ENCODE measurements at places on chromosomes 5 and 9.

- DNase-seq, result no peak
Measured at GRCh38 chr9:110799396-110799795, 130.8 kb downstream of the MUSK start.

GRCh38 chr9:134694368-134694665 is 52.7 kb downstream of the COL5A1 start:
- DNase-seq, result no peak

GRCh38 chr5:125006011-125006685 is 259.7 kb upstream of the ZNF608 start:
- no peak for DNase-seq

GRCh38 chr5:52798938-52799337 is 11.2 kb downstream of the ITGA1 start:
- no peak for DNase-seq

DNA sequence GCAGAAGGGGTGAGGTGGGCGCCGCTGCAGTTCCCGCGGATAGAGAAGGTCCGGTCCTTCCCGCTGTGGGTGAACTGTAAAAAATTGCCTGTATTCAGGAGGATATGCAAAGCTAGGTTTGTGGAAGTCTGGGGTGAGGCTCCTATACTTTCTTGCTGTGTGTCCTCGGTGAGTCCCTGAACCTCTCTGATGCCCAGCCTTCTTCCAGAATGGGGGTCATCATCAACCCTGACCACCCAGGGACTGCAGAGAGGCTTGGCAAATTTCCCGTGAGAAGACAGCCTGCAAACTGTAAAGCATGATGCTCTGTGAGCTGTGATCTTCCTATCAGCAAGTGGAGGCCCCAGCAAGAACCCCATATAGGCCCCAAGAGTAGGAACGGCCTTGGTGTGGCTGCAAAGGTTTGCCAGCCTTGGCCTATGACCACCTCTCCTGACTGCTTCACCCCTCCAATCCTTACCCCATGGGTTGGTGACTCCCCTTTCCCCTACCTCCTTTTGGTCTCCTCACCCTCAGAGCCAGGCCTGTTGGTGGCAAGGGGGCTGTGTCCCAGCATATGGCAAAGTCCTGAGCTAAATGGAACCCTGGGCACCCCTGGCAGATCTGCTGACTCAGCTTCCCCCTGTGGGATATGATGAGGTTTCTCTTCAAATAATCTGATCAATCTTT is 760 bp downstream of the ALDH1B1 start:
- no peak for DNase-seq

- DNase-seq, result no peak
Measured at GRCh38 chr5:136458481-136458880, 93.1 kb upstream of the TRPC7 start.

GRCh38 chr5:125117566-125117965 is 371.1 kb upstream of the ZNF608 start:
- DNase-seq, result no peak

DNA sequence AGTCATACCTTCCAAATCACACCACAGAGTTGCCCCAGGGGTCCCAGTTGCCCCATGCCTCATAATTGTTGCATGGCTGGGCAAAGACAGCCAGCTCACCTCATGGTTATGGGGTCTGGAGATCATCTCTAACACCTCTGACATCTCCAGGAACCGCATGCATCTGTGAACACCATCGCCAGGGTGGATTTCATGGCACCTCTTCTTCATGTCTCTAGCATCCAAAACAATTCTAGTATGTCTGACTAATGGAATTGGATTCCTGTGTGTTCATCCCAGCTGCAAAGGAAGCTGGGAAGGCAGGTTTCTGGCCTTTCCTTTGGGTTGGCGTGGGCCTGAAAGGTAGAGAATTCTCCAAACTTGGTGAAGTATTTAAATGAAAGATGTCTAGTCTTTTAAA is 122.3 kb upstream of the ABCA1 start:
- no peak for DNase-seq

GRCh38 chr5:80565330-80565729 is 4.8 kb downstream of the ANKRD34B start:
- DNase-seq, result no peak

GRCh38 chr5:116709082-116709481 is 134.5 kb upstream of the SEMA6A start:
- DNase-seq, result no peak

DNA sequence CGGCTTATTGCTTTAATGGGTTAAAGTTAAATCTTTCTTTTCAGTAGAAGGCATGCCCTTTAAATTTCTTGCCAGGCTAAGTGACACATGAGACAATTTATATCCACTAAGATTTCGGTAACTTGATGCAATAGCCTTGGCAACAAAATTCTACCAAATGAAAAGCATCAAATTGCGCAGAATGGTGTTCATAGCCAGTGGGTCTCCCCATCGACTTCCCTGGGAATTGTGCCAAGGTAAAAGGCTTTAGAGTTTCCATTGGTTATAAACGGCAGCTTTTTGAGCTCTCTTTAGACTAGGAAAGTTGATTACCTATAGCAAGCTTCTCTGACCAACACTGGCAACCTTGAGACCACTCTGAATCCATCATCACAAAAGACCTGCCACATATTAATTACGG is 358.4 kb downstream of the ARRDC3 start:
- no peak for DNase-seq

DNA sequence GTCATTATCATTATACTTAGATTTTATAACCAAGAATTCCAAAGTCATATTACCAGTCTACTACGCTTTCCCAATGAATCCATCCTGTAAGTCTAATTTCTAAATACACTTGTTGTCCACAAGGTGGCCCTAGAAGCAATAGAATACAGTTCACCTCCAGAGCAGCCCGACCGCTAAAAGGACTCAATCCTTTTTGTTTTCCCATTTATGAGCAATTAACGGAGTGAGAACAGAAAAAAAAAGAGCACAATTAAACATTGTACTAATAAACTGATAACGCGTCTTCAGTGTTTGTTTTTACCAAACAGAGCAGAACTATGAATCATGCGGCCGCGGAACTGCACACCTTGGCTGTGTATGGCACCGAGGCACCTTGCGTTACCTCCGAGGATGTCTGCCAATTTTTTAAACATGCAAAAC is 160.7 kb upstream of the DAPK1 start:
- no peak for DNase-seq

DNA sequence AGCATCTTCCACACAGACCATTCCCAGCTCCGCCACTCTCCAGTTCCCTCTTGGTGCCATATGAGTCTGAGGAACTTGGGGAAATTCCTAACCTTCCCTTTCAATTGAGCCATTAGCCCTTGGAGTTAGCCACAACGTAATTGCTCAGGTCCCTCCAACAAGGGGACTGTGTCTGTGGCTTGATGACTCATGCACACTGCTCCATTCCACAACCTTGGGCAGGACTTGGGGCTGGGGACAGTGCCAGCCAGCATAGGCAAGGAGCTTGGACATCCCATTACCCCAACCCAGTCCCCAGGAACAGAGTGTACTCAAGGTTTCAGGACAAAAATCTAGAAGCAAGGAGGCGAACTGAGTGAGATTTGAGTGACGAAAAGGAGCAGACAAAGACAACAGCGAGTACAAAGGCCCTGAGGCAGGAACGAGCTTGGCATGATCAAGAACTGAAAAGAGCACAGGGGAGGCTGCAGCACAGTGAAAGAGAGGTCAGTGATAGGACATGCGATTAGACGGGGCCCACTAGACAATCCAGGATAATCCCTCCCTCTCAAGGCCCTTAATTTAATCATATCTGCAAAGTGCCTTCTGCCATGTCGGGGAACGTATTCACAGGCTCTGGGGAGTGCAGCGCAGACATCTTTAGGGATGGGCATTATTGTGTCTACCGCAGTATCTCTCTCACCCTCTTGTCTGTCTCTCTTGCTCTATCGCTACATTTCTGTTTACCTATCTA is 16.0 kb upstream of the JADE2 start:
- DNase-seq, result no peak

DNA sequence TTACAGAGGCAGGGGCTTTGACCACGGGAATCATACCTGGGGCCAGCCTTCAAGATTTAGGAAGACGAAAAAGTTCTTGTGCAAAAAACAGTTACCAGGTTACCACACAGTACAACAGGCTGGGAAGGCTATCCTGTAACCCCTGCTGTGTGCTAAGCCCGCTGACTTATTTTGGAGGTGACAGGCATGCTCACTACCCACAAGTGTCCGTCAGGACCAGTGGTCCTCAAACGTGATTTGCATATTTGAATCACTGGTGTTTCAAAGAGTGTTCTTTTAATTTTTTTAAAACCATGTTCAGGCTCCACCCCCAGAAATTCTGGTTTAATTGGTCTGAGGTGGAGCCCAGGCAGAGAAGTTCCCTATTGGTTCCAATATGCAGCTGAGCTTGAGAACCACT is 146.6 kb downstream of the TTLL11 start:
- no peak for DNase-seq

- DNase-seq, result no peak
Measured at GRCh38 chr5:14204785-14205321, 61.7 kb downstream of the TRIO start.

GRCh38 chr5:92329759-92330158 is 946.6 kb upstream of the ARRDC3 start:
- no peak for DNase-seq

GRCh38 chr9:129487658-129488483 is 133.0 kb downstream of the C9orf50 start:
- no peak for DNase-seq

- DNase-seq, result no peak
Measured at GRCh38 chr9:35324966-35325365, 163.2 kb downstream of the UNC13B start.

GRCh38 chr5:59744531-59744992 is 149.0 kb downstream of the PDE4D start:
- no peak for DNase-seq

- DNase-seq, result no peak
Measured at GRCh38 chr9:2138646-2139045, 123.5 kb downstream of the SMARCA2 start.

GRCh38 chr5:95718203-95718602 is 12.9 kb upstream of the RHOBTB3 start:
- no peak for DNase-seq

DNA sequence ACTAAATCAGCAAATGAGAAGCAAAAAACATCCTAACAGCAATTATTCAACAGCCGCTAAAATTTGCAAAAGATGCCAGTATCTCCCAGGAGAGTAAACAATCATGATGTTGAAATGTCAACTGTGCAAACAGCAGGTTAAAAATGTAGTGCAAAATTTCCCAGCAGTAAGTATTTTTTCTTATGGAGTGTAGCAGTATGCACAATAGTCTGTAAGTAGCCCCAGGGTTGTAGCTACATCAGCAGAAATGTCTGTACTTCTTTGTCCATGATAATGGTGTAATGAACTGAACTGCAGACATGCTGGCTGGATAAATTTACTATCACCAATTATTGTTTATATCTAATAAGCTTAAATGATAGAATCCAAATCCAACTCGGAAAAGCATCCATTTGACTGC is 31.4 kb downstream of the GRIN3A start:
- DNase-seq, result no peak

GRCh38 chr9:100466171-100466828 is 6.6 kb upstream of the TMEFF1 start:
- DNase-seq, result no peak

DNA sequence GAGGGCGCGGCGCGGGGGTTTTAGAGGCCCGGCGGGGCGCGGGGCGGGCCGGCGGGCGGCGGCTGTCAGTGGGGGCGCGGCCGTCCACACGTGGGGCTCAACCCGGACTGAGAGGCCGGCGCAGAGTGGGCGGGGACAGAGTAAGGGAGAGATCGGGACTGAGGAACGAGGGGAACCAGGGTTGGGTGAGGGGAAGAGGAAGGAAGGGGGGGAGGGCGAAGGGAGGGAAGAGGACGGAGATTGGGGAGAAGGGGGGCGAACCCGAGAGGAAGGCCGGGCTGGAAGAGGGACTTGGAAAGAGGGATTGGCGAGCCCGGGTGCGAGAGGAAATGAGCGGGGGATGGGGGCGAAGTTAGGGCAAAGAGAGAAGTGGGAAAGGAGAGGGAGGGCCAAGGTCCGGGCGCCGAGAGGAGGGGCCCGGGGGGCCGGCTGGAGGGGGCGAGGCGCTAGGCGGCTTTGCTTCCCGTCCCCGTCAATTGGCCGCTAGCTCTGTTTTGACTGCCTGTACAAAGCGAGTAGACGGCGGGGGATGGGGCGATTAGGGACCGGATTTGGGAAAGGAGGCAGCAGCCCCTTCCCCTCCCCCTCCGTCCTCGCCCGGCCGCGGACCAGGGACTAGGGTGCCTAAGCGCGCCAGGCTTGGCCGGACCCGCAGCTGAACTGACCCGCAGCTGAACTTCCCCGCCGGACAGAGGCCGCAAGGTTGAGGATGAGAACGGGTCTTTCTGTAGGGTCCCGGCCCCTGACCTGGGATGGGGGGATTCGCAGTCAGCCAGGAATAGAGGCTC is 399 bp upstream of the FBN2 start:
- peak; percentile 70 for DNase-seq
